ENCODE measurements at places on chromosomes 4 and X.

DNA sequence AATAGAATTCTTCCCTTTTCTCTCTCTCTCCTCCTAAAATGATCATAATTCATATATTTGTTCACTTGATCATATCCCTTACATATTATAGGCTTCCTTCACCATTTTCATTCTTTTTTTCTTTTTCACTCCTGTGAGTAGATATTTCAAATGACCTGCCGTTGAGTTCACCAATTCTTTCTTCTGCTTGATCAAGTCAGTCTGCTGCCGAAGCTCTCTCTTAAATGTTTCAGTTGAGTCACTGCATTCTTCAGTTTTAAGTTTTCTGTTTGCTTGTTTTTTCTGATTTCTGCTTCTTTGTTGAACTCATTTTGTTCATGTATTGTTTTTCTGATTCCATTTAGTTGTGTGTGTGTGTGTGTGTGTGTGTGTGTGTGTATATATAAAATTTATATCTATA is 354.3 kb downstream of the GPAT3 start:
- no peak for DNase-seq

DNA sequence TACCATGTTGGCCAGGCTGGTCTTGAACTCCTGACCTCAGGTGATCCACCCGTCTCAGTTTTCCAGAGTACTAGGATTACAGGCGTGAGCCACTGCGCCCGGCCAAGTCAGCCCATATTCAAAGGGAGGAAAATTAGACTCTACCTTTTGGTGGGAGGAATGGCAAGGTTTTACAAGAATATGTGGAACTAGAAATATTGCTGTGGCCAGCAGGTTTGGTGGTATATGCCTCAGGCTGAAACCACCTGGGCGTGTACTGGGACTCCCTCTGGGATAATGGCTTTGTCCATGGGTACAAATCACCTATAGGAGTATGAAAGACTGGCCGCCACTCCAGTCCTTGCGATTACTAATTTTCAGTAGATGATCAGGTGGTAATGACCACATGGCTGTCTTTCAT is 32.4 kb downstream of the SAT1 start:
- DNase-seq: no peak

GRCh38 chr4:56958111-56958517 is 19.3 kb downstream of the NOA1 start:
- no peak for DNase-seq

DNA sequence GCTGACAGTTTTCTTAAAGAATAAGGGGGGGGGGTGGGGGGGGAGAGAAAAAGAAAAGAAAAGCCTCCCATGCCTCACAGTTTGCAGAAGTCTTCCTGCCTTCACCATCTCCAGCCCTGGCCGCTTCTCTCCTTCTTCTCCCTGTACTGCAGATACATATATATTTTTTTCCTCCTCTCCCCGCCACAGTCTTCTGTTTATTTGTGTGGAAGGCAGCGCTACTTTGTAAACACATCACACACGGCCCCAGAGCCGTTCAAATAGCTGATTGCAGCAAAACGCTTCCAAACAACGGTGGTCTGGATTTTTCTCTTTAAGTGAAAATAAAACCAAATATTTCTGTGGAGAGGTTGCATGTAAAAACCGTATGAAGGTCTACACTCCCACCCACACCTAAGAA is 732 bp downstream of the NLGN4X start:
- no peak for DNase-seq

DNA sequence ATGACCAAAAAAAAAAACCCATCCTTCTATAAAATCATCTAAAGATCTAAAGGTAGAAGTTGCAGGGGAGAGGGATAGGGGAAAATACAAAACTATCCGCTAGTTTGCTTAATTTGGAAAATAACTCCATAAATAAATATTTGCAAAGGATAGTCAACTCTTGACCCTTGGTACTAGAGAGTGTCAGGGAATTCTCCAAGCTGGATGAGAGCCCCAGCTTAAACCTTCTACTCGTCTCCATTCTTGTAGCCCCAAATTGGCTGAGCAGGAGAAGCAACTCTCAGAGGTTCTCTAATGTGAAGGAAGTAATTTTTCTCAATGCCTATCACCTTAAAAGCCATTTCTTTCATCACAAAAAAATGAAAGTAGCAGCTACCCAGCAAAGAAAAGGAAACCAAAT is 35.2 kb downstream of the ACSL4 start:
- no peak for DNase-seq

DNA sequence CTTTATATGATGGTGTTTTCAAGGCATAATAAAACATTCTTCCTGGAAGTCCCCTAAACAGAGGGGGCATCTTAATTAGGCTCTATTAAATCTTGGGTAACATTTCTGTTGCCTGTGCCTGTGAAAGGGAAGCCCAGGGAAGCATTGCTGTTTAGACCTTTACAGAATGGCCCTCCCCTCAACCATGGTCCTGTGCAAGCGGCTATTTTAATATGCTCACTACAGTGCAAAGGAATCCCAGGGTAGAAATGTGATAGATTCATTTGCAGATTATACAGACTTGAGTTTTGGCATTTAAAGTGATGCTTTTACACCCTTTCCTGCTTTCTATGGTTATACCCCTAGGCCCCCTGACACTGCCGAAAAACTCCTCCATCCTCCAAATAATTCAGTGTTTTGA is 65.3 kb downstream of the CLCN5 start:
- no peak for DNase-seq

GRCh38 chrX:154457491-154458115 is 478 bp upstream of the PLXNA3 start:
- DNase-seq: no peak

GRCh38 chrX:52988985-52989917 is 30.9 kb upstream of the FAM156A start:
- peak; percentile 20 for DNase-seq

GRCh38 chr4:47415719-47416118 is 47.8 kb downstream of the COMMD8 start:
- DNase-seq: no peak

GRCh38 chr4:13441506-13441905 is 42.6 kb downstream of the RAB28 start:
- DNase-seq: no peak

DNA sequence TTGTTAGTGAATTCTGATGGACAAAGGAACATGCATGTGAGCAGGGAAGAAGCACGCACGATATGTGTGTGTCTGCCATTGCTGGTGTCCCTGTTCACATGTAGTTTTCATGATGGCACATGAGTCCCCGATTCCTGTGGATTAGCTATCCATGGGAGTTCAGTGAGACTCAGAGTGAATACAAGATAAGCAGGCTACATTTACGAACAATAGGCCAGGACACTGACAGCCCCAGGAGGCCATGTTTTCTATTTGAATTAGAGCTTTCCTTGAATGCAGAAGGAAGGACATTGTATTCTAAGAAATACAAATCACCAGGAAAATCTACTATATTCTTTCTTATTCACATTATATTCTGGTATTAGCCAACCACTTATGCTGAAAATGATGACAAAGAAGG is 171.4 kb downstream of the PPP1R2C start:
- no peak for DNase-seq

- no peak for DNase-seq
Measured at GRCh38 chr4:83490876-83491450, 6.1 kb upstream of the ABRAXAS1 start.

DNA sequence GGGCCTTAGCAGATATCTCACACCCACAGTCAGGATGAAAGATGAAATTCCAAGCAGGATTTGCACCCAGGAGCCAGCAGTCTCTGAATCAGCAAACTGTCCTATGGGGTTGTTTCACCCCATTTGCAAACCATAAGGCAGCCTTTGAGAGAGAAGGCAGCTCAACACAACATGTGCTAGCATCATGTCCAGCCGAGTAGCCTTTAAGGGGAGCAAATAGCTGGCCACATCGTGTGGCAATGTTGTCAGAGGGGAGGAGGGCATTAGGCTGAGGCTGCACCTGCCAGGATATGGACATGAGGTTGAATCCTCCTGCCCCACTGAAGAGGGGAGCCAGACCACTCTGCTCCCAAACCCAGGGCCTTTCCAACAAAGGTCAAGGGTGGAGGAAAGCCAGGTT is 20.6 kb upstream of the PJA1 start:
- DNase-seq: no peak

DNA sequence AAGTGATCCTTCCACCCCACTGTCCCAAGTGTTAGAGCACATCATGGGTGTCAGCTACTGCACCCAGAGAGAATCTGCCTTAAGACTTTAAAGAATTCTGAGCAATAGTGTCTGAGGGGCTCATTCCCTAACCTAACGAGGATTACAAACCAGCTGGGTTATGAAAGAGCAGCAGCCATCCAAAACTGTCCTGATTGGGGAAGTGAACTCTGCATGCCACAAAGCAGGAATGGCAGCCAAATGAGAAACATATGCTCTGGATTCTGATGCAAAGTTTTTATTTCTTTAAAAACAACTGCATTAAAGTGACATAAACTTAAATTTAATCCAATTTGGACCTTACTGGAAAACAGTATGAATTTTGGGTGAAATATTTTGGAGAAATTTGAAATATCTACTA is 103.2 kb downstream of the ANXA3 start:
- DNase-seq: no peak

- DNase-seq: no peak
Measured at GRCh38 chrX:129845616-129846190, 2.0 kb upstream of the ZDHHC9 start.

DNA sequence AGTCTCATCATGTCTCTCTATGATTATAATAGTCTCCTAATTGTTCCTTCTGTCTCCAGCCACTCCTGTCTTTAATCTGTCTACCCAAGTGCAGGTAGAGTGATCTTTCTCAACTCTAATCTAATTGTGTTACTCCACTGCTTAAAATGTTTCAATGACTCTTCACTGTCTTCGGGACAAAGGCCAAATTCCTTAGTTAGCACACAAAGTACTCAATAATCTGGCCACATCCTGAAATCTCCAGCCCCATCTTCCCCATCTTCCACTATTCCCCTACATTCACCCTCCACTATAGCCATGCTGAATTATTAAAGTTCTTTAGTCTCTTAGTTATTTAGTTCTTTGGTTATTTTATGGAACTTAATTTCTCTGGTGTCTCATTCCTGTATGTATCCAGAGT is 353.3 kb downstream of the OPHN1 start:
- DNase-seq: no peak

- no peak for DNase-seq
Measured at GRCh38 chrX:10854594-10854993, 234.2 kb upstream of the MID1 start.

DNA sequence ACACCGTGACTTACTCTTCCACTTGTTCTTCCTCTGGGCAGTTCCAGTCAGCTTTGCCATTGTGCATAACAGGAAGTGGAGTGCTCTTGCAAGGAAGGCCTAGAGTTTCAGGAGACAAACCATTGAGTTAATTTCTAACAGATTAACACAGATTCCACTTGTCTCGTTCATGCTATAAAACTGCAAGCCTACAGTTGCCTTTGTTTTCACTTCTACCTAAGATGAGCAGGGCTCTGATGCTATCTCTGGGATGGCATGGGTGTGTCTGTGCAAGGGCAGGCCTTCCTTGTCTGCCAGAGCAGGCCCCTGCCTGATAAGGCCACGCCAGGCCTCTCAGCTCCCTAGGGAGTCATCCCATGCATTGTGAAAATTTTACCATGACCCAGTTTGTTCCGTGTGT is 67.7 kb upstream of the PGRMC2 start:
- DNase-seq: no peak

DNA sequence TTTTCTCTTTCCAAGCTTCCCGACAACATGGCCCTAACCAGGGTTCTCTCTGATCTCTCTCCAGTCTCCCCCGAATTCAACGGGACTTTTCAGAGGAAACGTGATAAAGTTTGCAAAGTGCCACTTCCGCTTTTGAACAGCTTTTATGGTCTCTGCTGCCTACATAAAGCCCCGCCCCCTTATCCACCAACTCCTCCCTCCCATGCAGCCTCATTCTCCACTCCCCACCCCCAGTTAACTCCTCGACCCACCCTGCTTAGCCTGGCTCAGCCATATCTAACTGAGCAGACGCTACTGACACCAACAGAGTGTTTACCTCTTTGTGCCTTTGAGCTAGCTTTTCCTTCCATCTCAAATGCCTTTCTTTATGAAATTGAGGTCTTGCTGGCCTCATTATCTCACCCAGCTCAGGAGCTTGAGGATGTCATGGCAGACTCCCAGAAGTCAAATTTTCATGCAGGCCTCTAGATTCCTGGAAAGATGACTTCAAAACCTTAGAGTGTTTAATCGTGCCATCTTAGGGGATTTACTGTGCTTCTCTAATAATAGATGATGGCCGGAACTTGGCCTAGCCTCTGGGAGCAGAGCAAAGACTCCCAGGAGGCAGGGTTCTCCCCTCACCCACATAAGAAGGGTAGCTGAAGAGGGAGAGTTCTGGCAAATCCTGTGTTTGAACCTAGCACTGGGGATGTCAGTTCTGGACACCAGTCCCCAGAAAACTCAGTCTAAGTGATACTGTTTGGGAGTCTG is 606.0 kb downstream of the BCOR start:
- DNase-seq: peak; percentile 36

GRCh38 chr4:31089815-31090214 is 369.6 kb downstream of the PCDH7 start:
- DNase-seq: no peak

DNA sequence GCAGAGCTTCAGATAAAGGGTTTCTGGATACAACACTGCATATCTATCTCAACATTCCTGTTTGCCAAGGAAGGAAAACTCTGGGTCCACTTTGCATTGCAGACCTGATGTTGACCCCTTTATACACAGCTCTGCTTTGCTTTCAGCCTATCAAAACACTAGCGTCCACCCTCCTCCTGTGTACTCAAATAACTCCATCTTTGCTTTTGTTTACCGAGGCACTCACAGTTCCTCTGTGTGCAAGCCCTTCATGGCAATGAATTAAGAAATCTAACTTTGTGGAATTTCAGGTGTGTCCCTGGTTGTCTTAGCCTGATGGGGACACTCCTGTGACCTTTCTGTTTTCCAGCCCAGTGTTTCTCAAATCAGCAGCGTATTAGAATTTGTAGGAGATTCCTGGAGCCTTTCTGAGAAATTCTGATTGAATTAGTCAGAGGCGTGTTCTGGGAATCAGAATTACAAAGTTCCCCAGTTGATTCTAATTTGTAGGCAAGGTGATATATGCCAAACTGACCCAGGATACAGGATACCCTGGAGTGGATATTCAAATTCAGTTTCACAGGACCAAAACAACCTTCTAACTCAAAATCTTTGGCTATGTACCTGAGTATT is 68.6 kb downstream of the DTHD1 start:
- DNase-seq: no peak

GRCh38 chr4:10104211-10104990 is 12.2 kb downstream of the WDR1 start:
- DNase-seq: no peak

- no peak for DNase-seq
Measured at GRCh38 chr4:147580396-147580795, 36.8 kb upstream of the TMEM184C start.

Measured in stimulated activated CD4-positive, alpha-beta T cell treated with anti-CD3 and anti-CD28 coated beads, Interleukin-15, amount 100 ng/mL, for 48 hours (primary cell).